Non-pigmented ciliary epithelial cell (primary cell): ENCODE measurements at places on chromosomes 2 and 18.

- no peak for DNase-seq
These were observed 312.1 kb upstream of the MYT1L start for GRCh38 chr2:2642906-2643890.

GRCh38 chr2:133734716-133735495, 166.6 kb upstream of the NCKAP5 start:
- DNase-seq, result no peak

- no peak for DNase-seq
These were observed 12.4 kb downstream of the CNNM4 start for GRCh38 chr2:96772903-96773671.

DNA sequence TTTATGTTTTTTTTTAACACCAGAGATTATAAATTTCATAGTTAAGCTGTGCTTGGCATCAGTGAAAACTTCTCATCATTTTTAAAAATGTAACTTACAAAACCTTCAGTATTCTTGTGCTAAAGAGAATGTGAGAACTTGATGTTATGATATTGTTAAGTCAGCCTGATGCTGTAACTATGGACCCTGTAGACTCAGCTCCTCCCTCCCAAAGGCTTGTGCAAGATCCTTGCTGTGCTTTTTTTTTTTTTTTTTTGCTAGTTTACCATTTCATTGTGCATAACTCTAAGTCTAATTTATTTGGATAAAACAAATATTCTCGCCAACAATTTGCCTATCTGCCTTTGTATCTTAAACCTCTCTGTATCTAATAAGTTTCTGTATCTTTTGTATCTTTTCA, 12.9 kb upstream of the TFPI start:
- no peak for DNase-seq

DNA sequence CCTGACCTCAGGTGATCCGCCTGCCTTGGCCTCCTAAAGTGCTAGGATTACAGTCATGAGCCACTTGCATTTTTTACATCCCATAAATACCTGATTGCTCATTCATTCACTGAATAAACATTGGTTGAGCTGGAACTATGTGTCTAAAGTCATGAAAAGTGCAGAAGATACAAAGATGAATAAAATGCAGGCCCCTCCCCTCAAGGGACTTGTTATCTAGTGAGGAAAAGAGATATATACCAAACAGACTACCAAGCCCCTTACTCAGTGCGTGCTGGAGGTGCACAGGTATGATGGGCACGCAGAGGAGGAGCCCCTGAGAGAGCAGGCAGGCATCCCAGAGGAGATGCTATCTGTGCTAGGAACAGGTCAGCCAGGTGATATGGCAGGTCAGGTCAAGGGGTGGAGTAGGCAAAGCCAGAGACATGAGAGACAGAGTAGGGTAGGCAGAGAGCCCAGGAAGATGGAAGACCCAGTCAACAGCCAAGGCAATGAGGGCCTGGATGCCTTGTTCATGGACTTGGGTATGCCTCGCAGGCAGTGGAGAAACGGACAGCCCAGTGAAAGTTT, 7.7 kb downstream of the FHL2 start:
- peak; percentile 74 for DNase-seq

DNA sequence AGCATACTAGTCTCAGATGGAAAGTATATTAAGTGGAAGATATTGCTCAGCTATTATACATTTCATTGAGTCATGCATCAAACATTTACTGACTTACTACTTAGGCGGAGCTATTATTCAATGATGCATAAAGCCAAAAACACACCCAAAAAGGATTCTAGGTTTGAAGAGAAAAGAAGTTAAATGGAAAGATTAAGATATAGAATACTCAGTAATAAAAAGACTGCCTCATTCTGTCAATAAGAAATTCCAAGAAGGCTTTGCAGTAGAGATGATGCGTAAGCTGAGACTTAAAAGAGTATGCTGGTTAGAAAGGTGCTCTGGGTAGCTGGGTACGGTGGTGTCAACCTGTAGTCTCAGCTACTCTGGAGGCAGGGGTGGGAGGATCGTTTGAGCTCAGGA, 27.6 kb downstream of the STK17B start:
- DNase-seq, result no peak

- DNase-seq, result no peak
These were observed 40.5 kb upstream of the PEX13 start for GRCh38 chr2:60976875-60977561.

- DNase-seq, result no peak
These were observed 432.2 kb upstream of the KLHL29 start for GRCh38 chr2:22952656-22953225.

GRCh38 chr2:203574824-203575223, 39.7 kb upstream of the RAPH1 start:
- no peak for DNase-seq

DNA sequence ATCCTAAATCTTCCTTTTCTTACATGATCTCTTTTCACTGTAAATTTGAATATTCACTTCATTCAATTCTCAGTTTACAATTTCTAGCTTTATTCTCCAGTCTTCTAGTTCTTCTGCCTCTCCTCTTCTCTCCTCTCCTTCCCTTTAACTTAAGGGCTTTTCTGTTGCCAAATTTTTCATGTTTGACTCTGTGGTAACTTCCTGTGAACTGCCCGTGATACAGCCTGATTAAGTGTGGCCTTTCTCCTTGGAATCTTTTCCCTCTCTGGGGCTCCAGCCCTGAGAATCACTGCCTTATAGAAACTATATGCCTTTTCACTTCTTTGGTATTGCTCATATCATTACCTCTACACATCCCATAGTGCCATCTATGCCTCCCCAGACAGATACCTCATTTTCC, 1923.8 kb upstream of the CELF4 start:
- no peak for DNase-seq

- no peak for DNase-seq
These were observed 296.5 kb upstream of the THSD7B start for GRCh38 chr2:136468799-136469369.

DNA sequence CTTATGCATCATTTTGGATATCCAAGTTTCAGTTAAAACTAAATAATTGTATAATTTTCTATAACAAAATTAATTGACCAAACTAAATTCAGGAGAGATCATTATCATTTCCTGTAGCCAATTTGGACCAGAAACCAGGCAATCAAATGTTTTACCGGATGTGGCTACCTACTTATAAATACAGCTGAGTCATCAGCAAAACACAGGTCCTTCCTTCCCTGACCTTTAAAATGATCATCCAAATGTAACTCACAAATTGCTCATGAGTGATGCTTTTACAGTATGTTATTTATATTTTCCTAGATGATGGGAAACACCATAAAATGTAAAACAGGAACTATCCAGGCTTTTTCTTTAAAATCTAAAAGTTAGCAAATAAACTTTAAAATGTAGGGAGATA, 133.7 kb downstream of the CBLN2 start:
- DNase-seq, result no peak
